ENCODE measurements at places on chromosomes 5 and 9. TPM values are rescaled to one million over a fixed set of nuclear protein-coding genes. Genes with fewer than 3 reads are reported as not detected.

The AHRR gene
- 29.2 TPM for total RNA-seq

The SLC46A2 gene
- not detected for total RNA-seq

The PCA3 gene
- 0.26 TPM for total RNA-seq

The SLC6A7 gene
- not detected for total RNA-seq

The DNAI1 gene
- not detected for total RNA-seq

Measured in bronchial smooth muscle cell (primary cell).